ENCODE measurements at places on chromosomes 4 and X. TPM values are rescaled to one million over a fixed set of nuclear protein-coding genes. Genes with fewer than 3 reads are reported as not detected.

Gene TEX13B
- not detected for total RNA-seq

Gene CTAG1B
- total RNA-seq = not detected

Gene PHOX2B
- not detected for total RNA-seq

Gene MAGEA2
- total RNA-seq = not detected

Gene TBC1D25
- total RNA-seq = 10.7 TPM

Gene ETDB
- not detected for total RNA-seq

Gene SMIM10
- not detected for total RNA-seq
